ENCODE measurements at places on chromosomes 7 and 10.

- DNase-seq = no peak
These were observed 264.4 kb downstream of the ETV1 start for GRCh38 chr7:13724977-13725566.

DNA sequence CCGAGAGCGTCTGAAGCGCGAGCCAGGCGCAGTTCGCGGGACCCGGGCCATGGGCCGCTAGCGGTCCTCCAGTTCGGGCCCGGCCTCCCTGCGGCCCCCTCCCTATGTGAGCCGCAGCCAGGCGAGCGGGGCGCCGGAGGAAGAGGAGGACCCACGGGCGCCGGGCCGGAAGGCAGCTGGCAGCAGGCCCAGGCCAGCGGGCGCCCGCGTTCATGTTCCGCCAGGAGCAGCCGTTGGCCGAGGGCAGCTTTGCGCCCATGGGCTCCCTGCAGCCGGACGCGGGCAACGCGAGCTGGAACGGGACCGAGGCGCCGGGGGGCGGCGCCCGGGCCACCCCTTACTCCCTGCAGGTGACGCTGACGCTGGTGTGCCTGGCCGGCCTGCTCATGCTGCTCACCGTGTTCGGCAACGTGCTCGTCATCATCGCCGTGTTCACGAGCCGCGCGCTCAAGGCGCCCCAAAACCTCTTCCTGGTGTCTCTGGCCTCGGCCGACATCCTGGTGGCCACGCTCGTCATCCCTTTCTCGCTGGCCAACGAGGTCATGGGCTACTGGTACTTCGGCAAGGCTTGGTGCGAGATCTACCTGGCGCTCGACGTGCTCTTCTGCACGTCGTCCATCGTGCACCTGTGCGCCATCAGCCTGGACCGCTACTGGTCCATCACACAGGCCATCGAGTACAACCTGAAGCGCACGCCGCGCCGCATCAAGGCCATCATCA lies 1.1 kb downstream of the ADRA2A start:
- DNase-seq = peak; percentile 52

DNA sequence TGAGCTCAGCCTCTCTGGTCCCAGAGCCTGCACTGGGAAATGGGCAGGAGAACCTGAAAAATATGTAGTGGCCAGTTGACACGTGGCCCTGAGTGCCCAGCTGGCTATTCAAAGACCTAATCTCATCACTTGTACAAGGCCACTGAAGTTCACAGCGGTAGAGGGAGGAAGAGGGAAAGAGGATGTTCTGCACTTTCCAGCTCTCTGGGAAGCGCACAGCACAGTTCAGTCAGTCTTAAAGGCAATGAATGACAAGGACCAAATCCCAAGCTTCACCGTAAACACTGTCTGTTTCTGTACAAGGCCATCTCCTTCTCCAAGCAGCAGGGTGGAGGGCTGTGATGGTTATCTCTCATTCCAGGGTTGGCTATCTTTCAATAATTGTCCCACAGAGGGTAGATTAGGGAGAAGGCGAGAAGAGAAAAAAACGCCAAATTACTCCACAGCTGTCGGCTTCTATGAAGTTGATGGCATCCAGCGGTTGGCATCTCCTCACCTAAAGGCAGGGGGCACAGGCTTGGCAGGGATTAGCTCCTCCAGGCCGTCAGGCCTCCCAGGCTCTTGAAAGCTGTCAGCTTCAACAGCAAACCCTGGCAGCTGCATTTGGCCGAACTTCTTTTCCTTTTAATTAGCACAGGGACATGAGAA lies 10.6 kb downstream of the SFMBT2 start:
- no peak for DNase-seq

DNA sequence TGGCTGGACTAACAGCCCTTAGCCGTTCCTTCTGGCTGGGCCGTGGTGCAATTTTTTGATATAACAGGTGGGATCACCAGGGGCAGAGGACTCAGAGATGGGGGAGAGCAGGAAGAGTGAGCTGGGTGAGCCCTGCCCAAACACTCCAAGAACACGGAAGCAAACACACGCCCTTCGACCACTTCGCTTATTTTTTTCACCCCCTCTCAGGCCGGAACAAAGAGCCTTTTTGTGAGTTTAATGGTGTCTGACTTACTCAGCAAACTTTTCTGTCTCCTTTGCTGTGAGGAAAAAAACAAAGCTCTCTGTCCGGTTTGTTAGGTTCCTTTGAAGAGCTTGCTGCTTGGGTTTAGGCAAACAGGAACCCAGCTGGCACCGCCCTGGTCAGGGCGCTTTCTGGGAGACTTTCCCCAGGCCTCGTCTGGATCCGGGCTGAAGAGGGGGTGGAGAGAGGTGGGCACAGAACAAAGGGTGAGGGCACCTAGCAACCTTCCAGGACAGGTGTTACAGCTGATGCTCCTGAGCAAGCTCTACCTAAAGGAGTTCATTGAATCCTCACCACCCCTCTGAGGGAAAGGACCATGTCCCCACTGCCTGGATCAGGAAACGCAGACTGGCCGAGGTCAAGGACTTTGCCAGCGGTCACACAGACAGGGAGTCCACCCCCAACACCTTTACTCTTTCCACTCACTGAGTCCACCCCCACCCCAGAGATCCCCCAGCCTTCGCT lies 23.3 kb downstream of the CALML3 start:
- DNase-seq = peak; percentile 81

DNA sequence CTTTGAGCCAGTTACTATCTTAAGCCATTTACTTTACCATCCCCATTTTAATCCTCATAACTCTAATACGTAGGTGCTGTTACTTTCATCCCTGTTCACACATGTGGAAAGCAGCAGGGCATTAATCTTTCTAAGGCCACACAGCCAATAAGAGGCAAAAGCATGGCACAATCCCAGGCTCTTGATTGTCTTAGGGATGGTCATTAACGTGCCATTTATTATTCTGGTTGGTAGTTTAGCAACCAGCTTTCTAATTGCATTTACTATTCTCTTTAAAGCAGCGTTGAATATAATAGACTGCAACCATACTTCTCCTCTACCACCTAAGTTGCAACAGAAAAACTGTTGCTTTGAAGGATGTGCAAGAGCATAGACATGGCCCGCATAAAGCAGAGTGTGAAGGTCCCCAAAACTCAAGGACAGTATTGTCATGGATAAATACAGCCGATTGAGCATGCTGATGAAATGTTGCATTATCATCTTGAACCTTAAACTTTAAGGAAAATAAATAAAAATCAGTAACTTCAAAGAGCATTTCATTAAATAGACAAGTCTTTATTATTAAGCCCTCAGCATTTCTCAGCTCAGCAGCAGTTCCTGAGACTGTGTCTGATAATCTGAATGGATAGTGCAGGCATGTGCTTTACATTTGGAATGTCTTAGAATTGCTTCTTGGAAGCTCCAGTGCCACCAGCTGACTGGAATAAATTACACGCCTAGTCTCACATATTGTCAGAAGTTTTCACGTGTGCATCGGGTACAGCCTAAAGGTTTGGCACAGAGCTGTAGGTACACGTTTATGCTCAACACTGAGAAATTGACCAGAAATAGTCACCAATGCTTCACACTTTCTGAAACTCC lies 467.1 kb downstream of the SDK1 start:
- DNase-seq = no peak

DNA sequence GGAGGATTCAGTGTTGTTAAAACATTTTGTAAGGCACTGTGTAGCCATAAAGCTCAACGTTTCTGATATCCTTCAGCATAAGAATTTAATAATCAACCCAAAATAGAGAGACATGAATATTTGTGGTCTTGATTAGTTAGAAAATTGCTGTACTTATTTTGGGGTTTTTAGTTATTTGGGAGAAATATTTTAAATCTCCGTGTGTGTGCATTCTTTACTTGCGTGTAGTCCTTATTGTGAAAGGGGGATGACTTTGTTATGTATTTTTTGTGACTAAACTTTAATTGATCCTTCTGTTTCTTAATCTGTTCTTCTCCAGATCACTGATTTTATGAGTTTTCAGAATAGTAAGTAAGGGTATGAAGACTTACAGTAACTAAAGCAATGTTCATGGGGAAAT lies 81.2 kb downstream of the ZNRF2 start:
- no peak for DNase-seq

DNA sequence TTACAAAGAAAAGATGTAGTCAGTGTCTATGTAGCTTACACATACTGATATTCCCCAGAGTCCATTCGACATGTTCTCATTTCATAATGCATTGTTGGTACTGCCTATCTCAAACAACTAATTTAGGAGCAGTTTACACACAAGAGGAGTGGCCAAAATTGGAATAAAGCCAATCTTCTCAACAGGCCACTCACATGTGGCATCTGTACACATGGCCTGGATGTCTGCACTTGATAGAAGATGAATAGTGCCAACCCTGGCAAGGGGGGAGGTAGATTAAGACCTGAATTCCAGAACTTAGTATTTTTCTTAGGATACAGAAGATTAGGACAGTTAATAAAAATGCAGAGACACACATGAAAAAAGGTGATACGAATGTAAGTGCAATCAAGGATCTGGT lies 125.3 kb upstream of the STARD3NL start:
- DNase-seq = no peak

- DNase-seq = no peak
These were observed 11.8 kb downstream of the MET start for GRCh38 chr7:116683786-116684185.

- no peak for DNase-seq
These were observed 162.6 kb downstream of the KLF6 start for GRCh38 chr10:3622427-3622826.

DNA sequence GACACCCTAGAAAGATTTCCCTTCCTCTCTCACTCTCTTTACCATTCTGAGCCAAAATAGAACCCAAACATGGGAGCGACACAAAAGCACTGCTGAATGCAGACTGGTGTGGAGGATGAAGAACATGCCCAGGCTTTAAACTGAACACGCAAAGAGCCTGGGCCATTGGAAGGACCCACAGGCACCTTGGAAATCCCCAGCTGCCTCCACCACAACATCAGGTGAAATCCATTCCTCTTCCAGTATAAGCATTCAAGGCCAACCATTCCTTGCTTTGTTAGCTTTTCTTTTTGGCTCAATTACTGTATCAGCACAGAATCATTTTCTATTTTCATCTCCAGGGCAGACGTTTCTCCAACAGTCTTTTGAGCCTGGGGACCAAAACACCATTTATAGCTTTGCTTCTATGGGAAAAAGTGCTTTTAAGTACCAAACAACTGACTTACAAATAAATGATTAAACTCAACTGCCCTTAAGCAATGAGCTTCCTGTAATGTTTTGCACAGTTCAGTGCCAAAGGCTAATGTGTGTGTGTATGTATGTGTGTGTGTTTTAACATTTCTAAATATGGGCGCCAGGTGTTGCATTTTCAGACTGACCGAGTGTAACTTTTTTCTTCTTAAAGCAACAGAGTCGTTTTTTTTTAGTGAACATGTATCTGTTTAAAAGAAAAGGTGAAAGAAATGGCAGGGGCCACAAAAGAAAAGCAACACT lies 16.2 kb upstream of the BLNK start:
- no peak for DNase-seq

GRCh38 chr7:2441430-2442058 lies 34.7 kb downstream of the GRIFIN start:
- DNase-seq = no peak

- no peak for DNase-seq
These were observed 72.6 kb downstream of the OSBPL3 start for GRCh38 chr7:24907311-24907886.

DNA sequence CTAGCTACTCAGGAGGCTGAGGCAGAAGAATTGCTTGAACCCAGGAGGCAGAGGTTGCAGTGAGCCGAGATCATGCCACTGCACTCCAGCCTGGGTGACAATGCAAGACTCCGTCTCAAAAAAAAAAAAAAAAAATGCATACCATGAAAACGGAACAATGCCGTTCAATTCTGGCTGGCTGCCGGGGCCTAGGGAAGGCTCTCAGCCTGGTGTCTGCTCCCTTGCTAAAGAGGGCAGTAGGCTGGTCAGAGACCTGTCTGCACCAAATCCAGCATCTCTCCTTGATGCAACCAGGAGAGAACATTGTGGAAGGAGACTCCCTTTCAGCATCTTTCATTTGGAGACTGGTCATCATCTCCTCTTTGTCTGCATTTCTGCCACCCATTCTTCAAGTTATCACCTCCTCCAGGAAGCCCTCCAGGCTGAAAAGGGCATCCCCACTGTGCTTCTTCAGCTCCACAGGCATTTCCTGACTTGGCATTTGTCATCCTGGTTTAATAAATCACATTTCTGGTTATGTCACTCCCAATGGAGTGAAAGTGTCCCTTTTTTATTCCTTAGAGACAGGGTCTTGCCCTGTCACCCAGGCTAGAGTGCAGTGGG lies 24.7 kb downstream of the MYL10 start:
- DNase-seq = no peak

DNA sequence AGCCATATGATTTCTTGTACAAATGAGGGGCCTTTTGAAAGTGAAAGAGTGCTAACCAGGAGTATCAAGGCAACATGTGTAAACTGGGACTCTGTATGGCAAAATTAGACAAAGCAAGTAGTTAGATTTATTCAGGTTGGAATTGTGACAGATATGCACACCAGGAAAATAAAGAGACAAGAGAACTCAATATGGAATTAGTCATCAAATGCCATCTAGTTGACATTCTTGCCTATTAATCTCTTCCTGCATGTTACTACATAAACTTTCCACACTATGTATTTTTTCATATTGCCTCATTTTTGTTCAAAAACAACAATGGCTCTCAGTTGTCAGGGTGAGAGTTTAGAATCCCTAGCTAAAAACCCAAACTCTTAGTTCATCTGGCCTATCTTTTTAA lies 799.0 kb downstream of the NRG3 start:
- no peak for DNase-seq

- DNase-seq = no peak
These were observed 192.1 kb downstream of the DNAJB6 start for GRCh38 chr7:157528785-157529341.

- no peak for DNase-seq
These were observed 59.6 kb upstream of the SEMA3E start for GRCh38 chr7:83708531-83708930.

GRCh38 chr10:81177651-81178244 lies 640.0 kb downstream of the SH2D4B start:
- DNase-seq = no peak

DNA sequence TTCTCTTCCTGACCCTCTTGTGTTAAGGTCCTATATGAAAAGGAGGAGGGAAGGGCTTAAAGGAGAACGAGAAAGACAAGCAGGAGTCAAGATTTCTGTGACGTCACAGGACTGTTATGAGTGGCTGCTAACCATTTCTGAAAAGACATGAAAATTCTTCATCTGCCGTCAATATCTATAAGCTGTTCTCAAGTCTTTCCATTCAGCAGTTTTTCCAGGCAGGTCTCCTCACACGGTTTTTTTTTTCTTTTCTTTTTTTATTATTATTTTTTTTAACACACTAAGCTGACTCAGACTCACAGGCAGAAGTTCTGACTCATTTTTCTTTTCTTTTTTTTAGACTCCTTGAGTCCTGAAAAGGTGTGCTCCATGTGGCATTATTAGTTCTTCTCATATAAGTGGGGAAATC lies 72.0 kb downstream of the DGKI start:
- DNase-seq = no peak

GRCh38 chr7:37151741-37152413 lies 296.8 kb downstream of the ELMO1 start:
- DNase-seq = no peak

- no peak for DNase-seq
These were observed 6.5 kb downstream of the FAM53B start for GRCh38 chr10:124737708-124738107.

- no peak for DNase-seq
These were observed 30.5 kb downstream of the KIAA1217 start for GRCh38 chr10:24239289-24240040.
